D341Med (cell line): ENCODE measurements at places on chromosomes 4 and X.

- DNase-seq: no peak
Observed at GRCh38 chr4:168766604-168767316, 243.3 kb downstream of the CBR4 start.

DNA sequence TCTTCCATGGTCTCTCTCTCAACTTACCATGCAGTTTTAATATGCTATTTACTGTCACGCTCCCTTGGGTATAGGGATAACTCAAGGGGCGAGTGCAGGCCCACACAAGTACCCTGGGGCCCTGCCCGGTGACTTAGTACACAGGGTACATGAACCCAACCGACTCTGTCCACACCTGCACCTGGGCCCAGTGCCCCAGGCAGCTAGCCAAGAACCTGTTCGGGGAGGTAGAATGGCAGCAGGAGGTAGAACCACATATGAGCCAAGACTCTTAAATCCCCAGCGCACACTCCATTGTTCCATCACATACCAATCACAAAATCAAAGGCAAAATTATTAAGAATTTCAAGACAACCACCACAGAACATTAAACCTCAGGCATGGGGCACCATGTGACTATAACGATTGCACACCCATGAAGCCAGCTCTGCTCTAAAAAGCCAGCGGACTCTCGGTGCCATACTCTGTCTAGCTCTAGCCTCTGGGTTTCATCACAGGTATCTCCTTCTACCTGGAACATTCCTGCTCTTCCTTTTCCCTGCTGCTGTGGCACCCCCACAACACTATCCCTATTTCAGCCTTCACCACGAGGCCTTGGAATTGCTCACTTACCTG is 14.6 kb downstream of the PHF8 start:
- no peak for DNase-seq

DNA sequence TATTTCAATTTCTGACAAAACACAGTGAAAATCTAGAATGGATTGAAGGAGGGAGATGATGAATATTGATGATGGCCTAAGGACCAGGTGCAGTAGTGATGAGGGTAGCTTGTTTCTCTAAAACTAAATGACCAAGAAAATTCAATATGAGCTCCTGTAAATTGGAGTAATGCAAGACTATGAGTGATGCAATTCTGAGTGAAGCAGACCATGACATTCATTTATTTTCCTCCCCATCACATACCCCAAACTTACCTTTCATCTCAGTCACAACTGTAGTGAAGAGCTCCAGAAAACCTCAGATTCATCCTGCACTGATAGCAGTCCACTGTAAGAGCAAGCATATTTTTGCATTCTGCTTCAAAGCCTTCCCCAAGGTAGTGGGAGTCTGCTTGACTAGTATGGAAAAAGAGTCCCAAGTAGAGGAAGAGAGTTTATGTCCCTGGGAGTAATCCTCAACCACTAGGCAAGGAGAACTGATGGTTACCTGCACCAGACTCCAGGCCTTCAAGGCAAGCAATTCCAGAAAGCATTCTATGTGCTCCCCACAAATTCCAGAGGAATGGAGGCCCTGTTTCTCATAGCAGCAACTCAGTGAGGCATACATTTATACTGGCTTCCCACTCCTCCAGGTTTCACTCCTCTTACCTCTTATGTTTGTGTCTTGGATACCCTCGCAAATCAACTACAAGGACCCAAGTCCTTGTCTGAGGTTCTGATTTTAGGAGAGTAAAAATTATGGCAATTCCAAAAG is 47.2 kb downstream of the CXCL1 start:
- DNase-seq: no peak

- DNase-seq: no peak
Observed at GRCh38 chr4:156950090-156950489, 21.5 kb downstream of the PDGFC start.

GRCh38 chr4:16671741-16672140 is 226.7 kb downstream of the LDB2 start:
- DNase-seq: no peak

GRCh38 chr4:87192145-87192919 is 28.1 kb downstream of the KLHL8 start:
- DNase-seq: no peak

DNA sequence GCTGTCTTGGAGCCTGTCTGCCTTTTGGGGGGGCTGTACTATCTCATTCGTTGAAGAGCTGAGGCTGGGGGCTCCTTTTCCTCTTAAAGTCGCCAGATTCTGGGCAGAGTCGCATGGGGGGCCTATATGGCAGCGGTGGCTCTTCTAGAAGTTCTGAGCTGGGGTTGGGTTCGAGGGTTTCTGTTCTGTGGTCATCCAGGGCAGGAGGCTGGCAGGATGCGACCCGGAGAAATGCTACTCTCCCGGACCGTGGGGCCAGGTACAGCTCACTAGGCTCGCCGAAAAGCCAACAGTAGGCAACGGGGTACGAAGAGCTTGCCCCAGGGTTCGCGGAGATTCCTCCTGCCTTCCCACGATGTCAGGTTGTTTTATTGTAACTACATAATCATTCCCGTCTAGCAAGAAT is 1.9 kb upstream of the CITED1 start:
- no peak for DNase-seq

DNA sequence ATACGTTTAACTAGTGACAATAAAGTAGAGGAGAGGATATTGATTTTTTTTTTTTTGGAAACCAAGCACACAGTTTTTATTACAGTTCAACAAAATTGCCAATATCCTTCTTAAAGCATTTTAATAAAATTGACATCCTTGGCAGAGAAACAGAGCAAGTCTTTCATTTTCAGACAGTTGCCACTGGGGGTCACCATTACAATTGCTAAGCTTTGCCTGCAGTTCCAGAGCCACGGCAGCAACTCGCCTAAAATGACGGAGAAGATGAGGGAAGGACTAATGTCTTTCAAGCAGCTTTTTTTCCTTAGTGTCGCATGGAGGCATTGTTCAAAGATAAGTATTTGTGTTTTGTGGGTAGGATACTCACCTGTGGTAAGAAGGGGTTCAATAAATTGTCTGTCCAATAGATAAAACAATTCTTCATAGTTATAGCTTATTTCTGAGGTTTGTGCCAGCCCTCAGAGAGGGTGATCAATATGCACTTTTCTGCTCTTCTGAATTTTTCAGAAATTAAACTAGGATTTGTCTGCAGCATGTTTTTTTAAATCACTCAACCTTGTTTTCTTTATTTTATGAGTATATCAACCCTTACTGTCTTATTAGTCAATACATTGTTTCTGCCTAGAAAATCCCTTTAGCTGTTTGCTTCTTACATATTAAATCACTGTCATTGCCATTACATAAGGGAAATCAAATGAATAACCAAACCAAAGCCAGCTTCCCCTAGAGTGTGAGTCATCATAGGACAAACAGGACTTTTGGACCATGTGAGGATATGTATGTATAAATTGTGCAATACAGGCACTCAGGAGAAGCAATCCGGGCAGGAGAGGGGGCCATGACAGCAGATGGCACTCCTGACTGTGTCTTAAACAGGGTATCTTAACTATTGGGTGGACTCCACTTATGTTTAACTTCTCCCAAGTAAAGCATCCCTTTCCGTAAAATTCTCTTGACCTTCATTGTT is 508.1 kb upstream of the ARX start:
- peak; percentile 57 for DNase-seq

GRCh38 chr4:13597604-13598003 is 29.9 kb downstream of the BOD1L1 start:
- DNase-seq: no peak

- no peak for DNase-seq
Observed at GRCh38 chrX:66717926-66718325, 79.0 kb upstream of the EDA2R start.

DNA sequence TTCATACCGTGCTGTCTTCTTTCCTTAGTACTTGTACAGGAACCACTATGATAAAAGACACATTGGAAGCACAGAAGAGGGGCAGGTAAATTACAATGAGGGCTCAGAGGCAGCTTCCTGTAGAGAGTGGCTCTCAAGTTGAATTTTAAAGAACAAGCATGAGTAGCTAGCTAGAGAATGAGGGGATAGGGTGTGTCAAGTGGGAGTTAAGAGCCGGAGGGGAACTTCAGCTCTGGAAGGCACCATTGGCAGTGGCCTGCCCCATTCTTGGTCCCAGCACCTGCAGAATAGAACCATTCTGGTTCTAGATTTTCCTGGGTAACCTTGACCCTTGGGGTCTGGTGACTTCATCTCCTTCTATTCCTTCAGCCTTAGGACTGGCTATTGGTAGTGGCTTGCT is 34.0 kb upstream of the JADE1 start:
- no peak for DNase-seq

- no peak for DNase-seq
Observed at GRCh38 chr4:138773321-138773720, 242.3 kb upstream of the NOCT start.
